ENCODE measurements at places on chromosomes 11 and 22.

DNA sequence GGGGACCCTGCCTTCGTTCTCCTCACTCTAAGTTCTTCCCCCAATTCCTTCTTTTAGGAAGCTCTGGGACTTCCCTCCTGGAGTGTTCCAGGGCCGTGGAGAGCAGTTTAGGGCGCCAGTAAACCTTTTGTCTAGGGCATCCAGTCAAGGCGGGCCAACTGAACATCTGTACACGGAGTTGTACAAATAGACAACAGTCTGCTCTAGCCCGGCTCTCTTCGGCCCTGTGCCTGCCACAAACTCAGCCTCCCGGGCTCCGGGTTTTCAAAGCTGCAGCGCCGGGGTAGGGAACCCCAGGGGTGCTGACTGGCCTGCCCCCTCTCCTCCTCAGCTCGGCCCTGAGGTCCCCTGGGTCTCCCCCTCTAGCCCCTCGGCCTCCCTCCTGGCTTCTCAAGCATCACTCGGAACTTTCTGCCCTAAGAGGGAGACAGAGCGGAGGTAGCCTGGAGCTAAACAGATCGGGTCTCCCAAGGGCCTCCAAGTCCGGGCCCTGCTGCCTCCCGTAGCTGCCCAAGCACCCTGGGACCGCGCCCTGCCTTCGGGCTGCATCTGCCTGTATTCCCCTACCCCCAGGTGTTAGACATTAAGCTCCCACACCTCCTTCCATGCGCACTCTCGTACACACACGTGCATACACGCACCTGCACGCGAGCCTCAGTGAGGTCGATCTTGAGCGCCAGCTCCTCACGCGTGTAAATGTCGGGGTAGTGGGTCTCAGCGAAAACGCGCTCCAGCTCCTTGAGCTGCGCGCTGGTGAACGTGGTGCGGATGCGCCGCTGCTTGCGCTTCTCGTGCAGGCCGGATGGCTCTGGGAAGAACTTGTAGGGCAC is 3.3 kb downstream of the PHOX2A start:
- no peak for DNase-seq

- no peak for DNase-seq
Measured at GRCh38 chr11:76026281-76026680, 180.0 kb downstream of the WNT11 start.

DNA sequence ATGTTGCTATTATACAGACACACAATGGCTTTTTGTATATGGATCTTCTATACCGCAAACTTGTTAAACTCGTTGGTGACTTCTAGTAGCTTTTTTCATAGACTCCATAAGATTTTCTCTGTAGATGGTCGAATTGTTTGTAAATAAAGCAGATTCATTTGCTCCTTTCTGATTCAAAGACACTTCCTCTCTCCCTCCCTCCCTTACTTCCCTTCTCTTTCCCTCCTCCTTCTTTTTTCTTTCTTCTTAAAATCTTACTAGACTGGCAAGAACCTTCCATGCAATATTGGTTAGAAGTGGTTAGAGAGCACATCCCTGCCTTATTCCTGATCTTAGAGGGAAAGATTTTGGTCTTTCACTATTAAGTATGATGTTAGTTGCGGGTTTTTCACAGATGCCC is 36.4 kb downstream of the MYEOV start:
- no peak for DNase-seq

DNA sequence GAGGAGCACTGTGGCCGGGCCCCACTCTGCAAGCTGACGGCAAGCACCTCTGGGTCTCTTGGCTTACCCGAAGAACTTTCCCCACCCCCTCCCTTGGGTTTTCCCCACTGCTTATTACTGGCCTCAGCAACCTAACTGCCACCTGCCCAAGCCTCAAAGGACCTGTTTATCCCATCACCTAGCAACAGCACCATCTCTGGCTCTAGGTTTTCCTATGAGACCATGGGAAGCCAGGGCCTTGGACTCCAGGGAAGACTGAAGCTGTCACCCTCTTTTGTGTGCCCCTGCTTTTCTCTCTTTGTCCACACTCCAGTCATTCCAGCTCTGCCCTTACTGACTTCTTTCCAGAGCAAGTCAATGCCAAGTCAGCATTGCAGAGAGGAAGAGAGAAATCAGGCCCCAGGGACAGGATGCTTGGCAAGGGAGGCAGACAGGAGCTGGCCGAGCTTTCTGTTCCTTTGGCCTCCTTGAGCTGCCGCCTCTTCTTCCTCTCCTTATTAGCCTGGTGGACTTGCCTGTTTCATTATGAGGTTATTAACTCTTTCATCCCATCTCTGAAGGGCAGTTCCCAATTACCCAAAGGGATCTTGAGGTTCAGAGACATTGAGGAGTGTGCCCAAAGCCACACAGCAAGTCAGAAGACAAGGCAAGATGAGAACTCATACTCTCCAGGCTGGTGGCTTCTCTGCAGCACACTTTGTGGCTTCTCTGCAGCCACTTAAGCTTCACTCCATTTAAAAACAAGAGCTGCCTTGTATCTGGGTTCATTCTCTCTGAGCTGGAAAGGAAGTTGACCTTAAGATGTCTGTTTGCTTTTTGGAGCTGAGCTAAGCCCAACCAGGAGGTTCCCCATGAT is at the start of gene SMIM35:
TSS of gene SMIM35 (minus strand) at position 51 of the 856 bp plus-strand sequence. CDS start 206 bp downstream, outside the sequence.
- no peak for DNase-seq

GRCh38 chr22:38016182-38017151 is 32.1 kb upstream of the SOX10 start:
- DNase-seq = no peak

DNA sequence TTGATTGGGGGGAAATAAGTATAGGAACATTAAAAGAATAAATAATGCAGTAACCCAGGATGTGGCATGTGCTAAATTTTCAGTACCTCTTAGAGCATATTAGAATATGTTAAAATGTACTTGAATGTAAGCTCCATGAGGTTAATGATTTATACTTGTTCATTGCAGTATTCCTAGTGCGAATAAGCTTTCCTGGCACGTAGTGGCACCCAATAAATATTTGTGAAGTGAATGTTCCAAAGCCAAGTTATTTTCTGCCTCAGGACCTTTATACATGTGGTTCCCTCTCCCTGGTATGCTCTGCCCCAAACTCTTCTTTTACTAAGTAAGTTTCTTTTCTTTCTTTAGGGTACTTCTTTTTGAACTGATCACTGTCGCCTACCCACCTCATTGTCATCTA is 118.8 kb downstream of the DBX1 start:
- DNase-seq = no peak

Data from stimulated activated CD8-positive, alpha-beta memory T cell treated with anti-CD3 and anti-CD28 coated beads, Interleukin-2, amount 100 ng/mL, for 1 hour (primary cell).